ENCODE measurements at places on chromosomes 4 and X. TPM values are rescaled to one million over a fixed set of nuclear protein-coding genes. Genes with fewer than 3 reads are reported as not detected.

DNA sequence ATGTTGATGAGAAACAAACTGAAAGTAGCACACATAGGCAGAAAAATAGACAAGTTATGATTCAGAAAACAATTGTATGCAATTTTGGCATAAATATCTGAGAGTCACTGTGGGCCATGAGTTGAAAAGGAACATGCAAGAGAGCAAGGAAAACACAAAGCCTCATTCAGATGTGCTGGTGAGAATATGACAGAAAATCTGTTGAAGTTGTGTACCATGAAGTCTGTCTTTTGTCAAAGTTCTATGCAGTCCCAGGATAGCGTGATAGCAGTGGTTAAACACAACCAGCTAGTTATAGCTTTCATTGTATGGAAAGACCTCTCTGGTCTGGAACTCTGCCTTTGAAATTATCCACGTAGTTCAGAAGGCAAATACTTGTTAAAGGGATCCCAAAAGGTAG is 53.0 kb downstream of the TMEM154 start:
- no peak for DNase-seq

DNA sequence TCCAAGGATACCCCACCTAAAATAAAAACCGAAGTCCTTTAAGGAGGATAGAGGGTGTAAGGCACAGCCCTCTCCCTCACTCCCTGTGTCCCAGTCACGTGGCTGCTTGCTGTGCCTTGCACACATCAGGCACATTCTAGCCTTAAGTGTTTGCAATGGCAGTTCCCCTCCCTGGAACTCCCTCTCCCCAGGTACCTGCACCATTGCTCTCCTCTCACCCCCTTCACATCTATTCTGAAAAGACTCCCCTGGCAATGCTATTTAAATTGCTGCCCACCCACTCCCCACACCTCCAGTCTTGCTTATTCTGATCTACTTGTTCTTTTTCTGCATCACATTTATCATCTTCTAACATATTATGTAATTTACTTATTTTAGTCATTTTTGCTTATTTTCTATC is 91.6 kb upstream of the LNX1 start:
- DNase-seq = no peak

GRCh38 chrX:134533352-134533751 is 73.4 kb downstream of the HPRT1 start:
- DNase-seq = no peak

AFM gene
- total RNA-seq = not detected

Data from HT-29 (cell line).